Renal pelvis (tissue), 12 donors: ENCODE measurements at places on chromosomes 4 and X.

DNA sequence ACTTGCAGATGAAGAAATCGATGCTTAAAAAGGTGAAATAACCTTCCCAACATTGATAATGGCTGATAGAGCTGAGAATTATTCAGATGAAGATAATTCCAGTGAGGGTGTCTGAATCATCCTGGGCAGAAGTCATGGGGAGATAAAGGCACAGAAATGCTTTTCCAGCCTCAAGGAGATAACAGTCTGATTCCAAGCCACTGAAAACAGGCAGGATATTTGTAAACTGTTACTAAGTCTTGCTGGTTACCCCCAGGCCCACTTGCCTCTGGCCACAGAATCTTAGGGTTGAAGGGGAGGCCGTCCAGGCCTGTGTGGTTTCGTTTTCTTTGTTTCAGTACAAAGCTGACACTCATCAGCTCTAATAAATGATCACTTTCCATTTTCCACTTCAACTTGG is 158.5 kb downstream of the SH3KBP1 start:
- DNase-seq, result no peak

DNA sequence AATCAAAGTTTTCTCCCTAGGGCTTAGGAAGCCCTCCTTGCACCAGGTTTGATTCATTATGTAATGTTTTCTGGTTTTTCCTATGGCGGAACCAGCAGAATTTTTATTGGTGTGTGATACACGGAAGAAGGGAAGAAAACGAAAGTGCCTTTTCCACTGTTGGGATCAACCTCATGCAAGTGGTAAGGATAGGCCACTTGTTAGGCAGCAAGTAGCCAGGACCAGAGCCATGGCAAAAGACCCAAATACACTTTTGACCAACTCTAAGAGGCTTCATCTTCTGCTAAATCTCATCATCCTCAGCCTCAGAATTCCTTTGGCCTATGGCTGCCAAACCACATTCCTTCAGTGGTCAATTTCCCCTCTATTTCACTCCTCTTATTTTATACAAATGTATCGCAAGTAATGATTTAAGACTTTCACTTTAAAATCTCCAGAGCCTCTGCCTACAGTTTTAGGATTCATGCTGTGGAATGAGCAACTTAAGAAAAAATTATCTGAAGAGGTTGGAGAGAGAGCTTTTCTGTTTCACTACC is 21.2 kb downstream of the PPAT start:
- no peak for DNase-seq

GRCh38 chr4:184873054-184873453 is 47.3 kb upstream of the ACSL1 start:
- no peak for DNase-seq

GRCh38 chr4:3013839-3014350 is 50.5 kb downstream of the GRK4 start:
- DNase-seq, result no peak

DNA sequence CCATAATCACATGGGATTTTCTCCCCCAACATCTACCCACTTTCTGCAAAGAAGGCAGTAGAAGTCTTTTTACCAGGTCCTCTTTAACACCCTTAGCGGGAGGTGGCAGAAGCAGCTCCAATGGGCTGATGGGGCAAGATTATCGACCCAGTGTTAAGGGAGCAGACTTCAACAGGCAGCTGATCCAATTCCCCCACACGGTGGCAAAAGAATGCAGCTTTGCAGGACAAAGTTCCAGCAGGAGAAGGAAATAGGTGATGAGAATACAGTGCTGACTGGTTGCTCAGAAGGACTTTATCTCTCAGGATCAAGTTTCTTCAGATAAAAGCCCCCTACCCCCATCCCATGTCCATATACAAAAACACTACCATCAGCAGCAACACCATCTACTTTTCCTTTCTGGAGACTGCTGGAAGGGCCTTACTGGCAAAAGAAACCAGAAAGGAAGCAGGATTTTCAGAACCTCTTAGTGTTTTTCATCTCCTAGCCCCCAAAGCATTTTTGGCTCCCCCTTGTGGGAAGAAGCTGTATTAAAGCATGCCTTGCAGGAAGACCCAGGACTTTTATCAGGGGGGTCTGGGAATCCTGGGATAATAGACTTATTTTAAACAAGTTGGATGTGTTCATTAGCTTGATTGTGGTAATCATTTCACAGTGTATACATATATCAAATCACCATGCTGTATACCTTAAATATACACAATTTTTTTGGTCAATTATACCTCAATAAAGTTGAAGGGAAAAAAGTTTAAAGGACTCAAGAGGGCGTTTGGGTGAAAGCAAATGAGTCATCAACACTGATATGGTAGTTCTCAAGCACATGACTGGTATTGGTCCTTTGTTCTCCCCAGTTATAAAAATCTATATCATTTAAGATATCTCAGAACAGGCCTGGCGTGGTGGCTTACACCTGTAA is 146.4 kb downstream of the GPC3 start:
- DNase-seq, result peak; percentile 36

DNA sequence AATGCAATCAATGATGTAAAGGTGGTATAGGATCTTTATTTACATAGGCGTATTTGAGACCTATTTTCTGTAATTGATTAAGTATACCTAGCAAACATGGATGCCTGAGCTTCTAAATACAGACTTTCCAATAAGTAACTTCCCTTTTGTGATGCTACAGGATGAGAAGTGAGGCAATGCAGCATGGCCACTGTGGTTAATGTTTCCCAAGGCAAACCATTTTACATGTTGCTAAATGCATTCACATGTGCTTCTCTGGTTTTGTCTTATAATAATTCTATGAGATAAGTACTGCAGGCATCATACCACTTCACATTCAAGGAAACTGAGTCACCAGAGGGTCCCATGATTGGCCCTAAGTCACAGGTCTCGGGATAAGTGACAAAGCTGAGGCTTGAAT is 35.7 kb upstream of the NKX3-2 start:
- no peak for DNase-seq

DNA sequence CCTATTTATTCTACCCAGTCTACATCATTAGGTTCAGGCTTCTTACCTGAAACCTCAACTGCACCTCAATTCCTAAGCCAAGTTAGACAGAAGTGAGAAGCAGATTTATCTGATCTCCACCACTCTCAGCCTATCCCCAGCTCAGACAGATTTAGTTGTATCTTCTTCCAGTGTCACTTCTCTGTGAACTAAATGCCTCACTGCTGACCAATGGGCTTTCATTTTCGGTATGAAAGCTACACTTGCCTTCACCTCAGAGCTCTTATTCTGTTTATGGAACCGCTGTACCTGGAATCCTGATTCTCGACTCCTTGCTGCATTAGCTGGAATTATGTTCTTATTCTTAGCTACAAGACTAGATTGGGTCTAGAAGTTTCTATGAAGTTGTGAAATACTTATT is 833.2 kb downstream of the CCSER1 start:
- DNase-seq, result no peak

DNA sequence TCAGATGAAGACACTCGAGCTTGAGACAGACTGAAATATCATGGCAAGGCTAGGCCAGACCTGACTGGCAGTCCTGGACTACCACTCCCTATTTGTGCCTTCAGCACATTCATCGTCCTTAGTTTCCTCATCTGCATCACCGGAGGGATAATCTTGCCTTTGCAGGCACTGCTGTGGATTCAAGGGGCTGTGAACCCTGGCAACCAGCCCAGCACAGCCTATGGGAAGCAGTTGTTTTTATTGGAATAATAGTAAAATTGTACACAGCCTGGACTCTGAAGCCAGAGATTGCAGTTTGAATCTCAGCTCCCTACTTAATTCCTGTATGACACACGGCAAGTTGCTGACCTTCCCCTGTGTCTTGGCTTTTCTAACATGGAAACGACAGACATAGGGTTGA is 161.0 kb downstream of the NSUN7 start:
- no peak for DNase-seq
